ENCODE measurements at places on chromosomes 7 and 10.

DNA sequence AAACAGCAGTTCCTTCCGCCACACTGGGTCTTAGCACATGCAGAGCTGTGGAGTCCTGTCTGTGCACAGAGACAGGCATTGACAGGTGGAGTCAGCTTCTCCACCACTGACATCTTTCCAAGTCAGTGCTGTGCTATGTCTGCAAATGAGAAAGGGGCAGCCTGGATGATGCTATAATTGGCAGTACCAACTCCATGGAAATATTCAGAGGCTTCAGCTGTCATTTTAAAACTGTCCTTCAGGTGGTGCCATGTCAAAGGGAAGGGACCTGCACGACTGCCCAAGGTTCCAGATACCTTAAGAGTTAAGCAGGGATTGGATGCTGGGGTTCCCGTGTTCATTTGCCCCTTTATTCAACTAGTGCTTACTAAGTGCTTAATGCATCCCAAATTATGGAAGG is 258.0 kb upstream of the PRKCQ start:
- DNase-seq, result no peak

GRCh38 chr10:22230158-22230833 is 12.5 kb upstream of the EBLN1 start:
- peak; percentile 50 for DNase-seq

DNA sequence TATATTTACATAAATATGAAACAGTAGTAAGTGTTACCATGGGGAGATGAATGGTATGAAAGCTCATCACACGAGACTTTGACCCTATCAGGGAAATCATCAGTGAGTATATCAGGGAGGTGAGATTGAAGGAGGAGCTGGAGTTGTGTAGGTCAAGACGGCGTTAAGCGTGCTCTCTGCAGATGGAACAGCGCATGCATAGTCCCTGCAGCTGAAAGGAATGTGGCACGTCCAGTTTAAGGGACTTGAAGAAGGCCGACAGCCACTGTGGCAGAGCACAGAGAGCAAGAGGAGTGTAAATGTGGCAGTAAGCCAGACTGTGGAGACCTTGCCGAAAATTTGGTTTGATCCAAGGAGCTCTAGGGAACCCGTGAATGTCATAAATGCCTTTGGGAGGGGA is 38.9 kb downstream of the POU6F2 start:
- DNase-seq, result no peak

- no peak for DNase-seq
Observed at GRCh38 chr7:16034353-16034752, 347.9 kb upstream of the MEOX2 start.

GRCh38 chr10:37860494-37861190 is 3.2 kb upstream of the ZNF248 start:
- no peak for DNase-seq

DNA sequence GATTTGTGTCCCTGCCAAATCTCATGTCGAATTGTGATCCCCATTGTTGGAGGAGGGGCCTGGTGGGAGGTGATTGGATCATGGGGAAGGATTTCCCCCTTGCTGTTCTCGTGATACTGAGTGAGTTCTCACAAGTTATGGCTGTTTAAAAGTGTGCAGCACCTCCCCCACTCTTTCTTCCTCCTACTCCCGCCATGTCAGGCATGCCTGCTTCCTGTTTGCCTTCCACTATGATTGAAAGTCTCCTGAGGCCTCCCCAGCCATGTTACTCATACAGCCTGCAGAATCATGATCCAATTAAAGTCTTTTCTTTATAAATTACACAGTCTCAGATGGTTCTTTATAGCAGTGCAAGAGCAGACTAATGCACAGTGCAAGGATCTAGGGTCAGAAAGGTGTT is 75.4 kb downstream of the CALD1 start:
- no peak for DNase-seq

DNA sequence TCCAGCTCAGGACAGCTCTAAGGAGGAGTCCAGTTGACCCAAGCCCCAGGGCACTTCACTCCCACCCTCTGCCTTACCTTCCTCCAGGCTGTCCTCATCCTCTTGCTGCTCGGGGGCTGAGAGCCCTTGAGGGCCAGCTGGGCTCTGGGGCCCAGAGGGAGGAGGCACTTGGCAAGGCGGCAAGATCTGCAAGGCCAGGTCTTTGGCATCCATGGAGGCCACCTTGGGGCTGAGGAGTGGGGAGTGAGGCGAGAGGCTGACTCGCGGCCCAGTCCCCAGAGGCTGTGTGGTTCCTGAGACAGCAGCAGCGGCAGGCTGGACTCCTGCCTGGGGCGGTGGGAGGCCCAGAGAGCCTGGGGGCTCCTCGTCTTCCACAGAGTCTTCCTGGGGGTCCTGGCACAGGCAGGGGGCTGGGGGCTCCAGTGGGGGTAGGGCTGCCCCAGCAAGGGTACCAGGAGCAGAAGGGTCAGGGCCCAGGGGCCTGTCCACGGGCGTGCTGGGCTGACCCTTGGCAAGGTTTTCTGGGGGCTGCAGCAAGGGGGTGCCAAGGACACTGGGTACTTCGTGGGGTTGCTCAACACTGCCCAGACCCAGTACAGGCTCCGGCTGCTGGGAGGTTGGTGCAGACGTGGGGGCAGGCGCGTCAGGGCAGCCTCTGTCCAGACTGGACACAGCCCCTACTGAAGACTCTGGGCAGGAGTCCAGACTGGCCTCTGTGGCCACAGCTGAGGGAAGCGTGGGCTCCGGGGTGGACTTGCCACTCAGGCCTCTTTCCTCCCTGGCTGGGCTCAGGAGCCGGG is 6.5 kb downstream of the NACAD start:
- DNase-seq, result peak; percentile 89

DNA sequence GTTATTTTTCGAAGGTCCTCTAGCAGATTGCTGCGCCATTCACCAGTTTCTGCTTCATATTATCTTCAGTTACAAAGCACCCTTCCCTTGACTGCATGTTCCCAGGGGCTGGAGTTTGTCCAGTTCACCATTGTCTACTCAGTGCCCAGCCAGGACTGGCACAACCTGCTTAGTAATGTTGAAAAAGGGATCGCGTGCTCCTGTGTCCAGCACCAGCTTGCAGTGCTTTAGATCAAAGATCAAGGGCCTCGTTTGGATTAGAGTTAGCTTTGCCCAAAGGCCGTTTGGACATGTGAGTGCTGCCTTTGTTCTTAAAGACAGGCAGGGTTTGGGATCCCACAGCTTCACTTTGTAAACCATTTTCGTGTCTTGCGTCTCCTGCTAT is 867 bp downstream of the ATP6V0E2 start:
- no peak for DNase-seq

DNA sequence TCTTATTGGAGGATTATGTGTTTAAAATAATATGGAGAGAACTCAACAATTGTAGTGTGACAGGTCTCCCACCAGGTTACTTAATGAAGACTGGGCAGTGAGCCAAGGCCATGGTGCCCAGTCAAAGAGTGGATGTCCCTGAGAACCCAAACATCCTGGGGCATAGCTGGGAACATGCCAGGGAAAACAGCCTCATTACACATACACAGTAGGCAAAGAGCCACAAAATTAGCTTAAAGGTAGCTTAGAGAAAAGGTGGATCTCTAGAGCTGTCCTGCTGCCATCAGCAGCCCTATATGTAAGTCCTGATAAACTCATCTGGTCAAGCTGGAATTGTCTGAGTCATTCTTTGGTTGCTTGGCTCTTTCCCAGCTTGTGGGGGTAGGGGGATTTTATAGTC is 287.8 kb downstream of the PHF14 start:
- DNase-seq, result no peak

- DNase-seq, result no peak
Observed at GRCh38 chr7:45638916-45639315, 64.7 kb downstream of the ADCY1 start.

- DNase-seq, result no peak
Observed at GRCh38 chr7:115269486-115269885, 347.6 kb downstream of the MDFIC start.

DNA sequence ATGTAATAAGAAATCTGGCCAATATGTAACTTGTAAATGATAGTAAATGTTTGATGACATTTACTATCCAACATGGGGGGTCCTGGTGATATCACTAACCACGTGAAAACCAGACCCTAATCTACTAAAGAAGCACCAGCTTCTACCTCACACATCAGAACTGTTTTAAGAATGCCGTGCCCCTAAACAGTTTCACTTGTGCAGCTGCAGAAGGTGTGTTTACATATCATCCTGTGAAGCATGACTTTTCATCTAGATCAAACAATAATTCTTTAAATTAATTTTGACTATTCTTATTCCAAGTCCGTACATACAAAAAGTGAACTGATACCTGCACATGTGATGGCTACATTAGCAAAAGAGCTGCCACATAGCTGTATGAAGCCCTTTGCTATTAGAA is 61.0 kb downstream of the STEAP1B start:
- no peak for DNase-seq

DNA sequence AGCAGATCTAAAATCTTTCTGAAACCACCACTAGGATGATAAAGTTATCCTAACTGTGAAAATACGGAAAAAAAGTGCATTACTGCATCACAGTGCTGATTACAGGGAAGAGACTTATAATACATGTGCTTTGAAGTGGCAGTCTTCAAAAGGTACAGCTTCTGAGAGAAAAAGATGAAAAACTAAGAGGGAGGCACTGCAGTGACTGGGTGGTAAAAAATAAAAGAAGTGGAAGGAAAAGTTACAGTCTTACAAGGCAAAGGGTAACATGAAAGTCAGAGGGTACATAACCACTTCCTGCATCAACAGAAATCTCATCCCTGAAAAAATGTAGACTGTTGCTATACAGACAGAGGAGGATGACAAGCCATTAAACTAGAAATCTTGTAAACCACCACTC is 465.3 kb downstream of the ACTR3B start:
- DNase-seq, result no peak

- no peak for DNase-seq
Observed at GRCh38 chr10:133087045-133087678, 562 bp upstream of the ADGRA1 start.

DNA sequence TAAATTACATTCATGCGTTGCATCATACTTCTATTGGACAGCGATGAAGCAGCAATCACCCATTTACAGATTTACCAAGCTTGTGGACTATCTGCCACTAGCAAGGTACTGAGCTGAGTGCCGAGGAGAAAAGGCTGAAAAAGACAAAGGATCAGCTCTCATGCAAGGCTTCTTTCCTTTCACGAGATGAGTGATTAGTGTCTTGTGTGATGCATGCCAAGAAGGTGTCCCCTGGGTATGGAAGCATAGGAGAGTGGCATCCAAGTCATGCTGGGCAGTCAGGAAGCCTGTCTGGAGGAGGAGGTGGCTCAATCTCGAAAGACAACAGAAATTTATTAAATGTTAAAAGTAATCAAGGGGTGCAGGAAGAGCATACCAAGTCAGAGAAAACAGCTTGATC is 40.9 kb downstream of the ACSM6 start:
- DNase-seq, result no peak

GRCh38 chr7:55965805-55966421 is 1.5 kb downstream of the NIPSNAP2 start:
- peak; percentile 45 for DNase-seq

GRCh38 chr10:84596585-84596984 is 268.2 kb downstream of the CCSER2 start:
- no peak for DNase-seq

GRCh38 chr10:76488602-76489001 is 1057.2 kb downstream of the LRMDA start:
- DNase-seq, result no peak

- no peak for DNase-seq
Observed at GRCh38 chr7:27097686-27098577, 2.1 kb upstream of the HOXA1 start.

GRCh38 chr7:95730493-95731280 is 41.7 kb upstream of the DYNC1I1 start:
- no peak for DNase-seq

- no peak for DNase-seq
Observed at GRCh38 chr10:119112056-119112455, 8.1 kb downstream of the DENND10 start.

DNA sequence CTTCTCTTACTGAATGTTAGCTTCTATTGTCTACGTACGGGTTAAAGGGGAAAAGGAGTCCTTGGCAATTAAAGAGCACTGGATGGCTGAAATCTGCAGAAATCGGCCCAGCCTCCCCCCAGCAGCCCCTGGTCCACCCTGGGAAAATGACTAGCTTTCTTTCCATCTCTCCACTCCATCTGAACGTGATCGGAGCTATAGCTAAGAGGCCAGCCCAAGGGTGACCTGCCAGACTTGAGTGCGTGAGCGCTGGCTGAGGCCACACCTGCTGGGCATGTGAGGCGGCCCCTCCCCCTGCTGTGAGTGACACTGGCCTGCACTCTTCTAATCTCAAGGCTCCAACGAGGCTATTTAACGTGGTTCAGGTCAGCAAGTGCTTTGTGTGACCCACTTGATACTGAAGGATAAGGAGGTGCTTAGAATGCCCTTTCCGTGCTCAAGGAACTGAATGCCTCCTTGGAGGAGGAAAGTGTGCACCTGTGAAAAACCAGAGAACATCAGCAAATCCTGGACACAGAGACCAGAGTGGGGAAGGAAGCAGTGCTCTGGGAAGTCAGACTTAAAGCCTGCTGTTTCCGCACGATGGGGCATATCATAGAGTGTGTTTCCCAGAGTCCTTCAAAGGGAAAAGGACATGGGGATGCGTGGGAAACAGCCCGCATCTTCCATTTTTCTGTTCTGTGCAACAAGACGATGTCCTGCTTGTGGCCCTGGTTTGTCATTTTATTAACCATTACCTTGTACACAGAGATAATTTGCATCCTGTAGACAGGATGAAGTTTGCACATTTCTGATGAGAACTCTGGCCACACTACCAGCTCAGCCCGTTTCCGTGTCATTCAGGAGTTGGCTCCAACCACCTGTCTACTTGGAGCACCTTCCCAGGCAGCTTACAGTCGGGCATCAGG is 12.5 kb upstream of the MNX1 start:
- no peak for DNase-seq

- no peak for DNase-seq
Observed at GRCh38 chr10:70404787-70405036, 767 bp downstream of the EIF4EBP2 start.

GRCh38 chr10:38127812-38128211 is 33.7 kb downstream of the ZNF37A start:
- DNase-seq, result no peak

- no peak for DNase-seq
Observed at GRCh38 chr7:14626076-14626475, 276.5 kb downstream of the DGKB start.

GRCh38 chr10:112176543-112176942 is 7.0 kb downstream of the GPAM start:
- DNase-seq, result no peak

DNA sequence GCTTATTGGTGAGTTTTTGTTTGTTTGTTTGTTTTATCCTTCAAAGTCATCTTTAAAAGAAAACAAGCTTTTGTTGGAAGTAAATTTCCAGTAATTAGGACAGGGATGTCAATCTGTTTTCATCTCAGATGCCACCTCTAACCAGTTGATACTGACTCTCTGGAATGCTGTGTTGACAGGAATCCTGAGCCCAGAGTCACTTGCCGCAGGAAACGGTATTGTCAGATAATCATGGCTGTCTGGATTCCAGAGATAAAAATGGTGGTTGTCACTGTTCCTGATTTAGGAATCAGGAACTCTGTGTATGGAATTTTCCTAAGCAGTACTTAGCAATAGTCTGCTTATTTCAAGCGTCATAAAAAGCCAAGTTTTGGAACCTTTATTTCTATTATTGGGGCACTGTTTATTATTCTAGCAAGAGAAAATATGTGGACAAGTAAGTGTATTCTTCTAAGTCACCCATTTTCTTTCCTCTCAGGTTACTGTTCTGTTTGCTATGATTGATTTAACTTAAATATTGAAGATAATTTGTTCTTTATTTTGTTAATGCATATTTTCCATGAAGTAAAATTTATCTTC is 39.2 kb downstream of the CDC123 start:
- no peak for DNase-seq

Data from Ammon's horn (tissue), 1 donor.